ENCODE measurements at places on chromosomes 1 and 21.

GRCh38 chr1:12434174-12434573 lies 183.8 kb downstream of the DHRS3 start:
- peak; percentile 61 for DNase-seq

DNA sequence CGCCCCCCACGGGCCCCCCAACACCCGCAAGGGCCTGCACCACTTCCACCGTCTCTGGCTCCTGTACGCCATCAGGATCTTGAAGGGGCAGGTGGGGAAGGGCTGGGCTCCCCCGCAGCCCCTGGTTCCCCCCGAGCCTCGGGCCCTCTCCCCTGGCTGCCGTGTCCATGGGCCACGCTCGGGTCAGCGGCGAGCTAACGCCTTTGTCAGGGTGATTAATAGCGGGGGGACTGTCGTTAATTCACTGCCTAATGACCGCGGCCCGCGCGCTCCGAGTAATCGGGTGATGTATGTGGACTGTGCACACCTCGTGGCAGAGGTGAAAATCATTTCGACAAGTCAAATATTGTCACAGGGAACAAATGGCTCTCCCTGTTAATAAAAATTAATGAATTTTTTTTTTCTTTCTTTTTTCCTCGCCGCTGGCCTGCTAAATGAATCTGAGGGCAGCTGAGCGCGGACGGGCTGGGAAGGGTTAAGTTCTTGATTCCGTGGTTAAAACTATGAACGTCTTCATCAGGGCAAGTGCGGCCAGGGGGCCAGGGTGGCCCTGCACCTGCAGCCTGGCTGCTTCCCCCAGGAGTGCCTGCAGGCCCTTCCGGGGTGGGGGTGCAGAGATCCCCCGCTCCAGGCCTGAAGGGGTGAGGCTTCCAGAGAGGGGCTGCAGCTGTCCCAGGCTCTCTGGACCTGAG lies 100.8 kb downstream of the PRDM16 start:
- no peak for DNase-seq

DNA sequence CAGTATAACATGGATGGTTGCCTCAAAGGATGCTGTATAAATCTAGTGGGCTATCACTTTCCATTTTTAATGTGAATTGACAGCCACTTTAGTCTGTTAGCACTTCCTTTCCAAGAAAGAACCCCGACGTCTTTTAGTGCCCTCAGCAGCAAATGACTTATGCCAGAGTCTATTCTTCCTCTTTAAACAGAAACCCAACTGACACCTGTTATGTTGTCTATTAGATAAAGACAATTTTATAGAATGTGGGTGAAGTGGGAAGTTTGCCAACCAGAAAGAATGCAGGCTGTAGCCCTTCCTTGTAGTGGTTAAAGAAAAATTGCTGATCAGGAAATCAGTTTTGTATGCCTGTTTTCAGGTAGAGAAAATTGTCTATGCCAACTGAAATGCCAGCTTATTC lies 344.9 kb downstream of the ZNF326 start:
- DNase-seq: no peak

DNA sequence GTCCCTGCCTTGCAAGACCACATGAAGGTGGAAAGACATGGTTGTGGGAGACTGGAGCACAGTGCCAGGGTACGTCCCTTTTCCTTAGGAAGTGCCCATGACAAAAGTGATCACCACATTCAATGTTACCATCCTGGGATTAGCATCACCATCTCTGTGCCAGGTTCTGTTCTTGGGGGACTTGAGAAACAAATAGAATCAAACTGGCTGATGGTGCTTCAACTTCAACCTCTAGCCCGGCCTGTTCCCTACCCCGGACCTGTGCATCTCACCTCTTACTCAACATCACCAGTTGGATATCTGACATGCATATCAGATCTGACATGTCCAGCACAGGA lies 153.3 kb downstream of the GRIK3 start:
- no peak for DNase-seq

DNA sequence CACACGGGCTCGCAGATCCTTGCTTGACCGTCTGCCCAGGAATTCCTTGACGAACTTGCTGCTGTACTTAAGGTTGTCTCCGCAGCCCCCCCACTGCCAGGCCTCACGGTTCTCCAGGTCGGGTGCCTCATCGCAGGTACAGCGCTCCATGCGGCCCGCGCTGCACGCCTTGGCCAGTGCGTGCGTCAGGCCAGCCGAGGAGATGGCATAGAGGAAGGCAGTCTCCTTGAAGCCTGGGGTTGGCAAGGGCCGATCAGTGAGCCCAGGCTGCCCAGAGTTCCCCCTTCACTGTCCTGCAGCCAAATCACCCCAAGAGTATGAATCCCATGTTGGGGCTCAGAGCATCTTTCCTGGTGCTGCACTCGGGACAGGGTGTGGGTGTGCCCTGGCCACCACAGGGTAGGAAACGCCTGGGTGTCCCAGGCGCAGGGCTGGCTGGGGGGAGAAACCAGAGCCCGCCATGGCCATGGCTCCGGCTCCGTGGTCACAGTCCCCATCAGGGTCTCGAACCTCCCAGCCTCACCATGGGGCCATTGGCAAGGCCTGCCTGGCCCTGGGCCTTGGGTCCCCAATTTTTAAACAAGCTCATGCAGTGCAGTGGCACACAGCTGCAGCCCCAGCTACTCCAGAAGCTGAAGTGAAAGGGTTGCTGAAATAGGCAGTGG lies 23.4 kb downstream of the WNT9A start:
- DNase-seq: no peak

GRCh38 chr1:31348449-31348848 lies 24.4 kb downstream of the FABP3 start:
- no peak for DNase-seq

GRCh38 chr1:221697923-221698425 lies 43.9 kb downstream of the DUSP10 start:
- no peak for DNase-seq

DNA sequence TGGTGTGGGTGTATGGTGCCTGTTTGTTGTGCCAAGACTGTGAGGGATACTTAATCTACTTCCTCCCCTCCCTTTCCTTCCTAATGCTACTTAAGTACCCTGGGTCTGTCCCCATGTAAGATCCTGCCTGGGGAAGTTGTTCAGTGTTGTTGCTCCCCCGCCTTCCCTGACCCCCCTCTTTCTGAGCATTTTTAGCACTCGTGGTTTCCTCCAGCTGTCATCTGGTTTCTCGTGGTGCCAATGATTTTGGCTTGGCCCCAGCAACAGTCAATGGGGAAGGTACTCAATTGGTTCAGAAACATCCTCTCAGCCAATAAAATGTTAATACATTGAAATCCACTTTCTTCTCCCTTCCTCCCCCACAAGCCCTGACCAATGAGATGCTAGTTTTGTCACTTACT lies 8.0 kb upstream of the B4GALT3 start:
- peak; percentile 86 for DNase-seq

DNA sequence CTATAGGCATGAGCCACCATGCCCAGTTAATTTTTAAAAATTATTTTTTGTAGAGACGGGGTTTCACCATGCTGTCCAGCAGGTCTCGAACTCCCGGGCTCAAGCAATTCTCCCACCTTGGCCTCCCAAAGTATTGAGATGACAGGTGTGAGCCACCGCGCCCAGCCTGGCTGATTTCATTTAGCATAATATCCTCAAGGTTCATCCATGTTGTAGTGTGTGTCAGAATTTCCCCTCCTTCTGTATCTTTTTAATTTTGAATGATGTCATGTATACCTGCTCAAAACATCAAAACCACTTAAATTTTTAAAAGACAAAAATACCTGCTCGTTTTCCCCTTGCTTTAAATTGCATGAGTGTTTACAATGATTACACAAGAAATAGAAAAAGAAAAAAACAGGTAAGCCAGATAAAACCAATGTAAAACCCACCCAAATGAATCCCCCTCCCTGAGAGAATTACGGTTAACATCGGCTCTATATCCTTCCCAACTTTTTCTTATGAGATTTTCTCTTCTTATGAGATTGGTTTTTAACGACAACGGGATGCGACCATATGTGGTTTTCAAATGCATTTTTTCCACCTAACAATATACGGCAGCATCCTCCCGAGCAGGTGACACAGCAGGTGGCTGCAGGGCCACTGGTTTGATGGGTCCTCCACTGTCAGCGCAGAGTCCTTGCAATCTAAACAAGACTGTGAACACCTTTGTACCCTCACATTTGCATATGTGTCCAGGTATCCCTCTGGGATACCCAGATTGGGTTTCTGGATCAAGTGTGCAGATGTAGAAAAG lies 22.1 kb downstream of the IFFO2 start:
- DNase-seq: peak; percentile 45

- DNase-seq: no peak
These were observed at the start of gene SHISA4 for GRCh38 chr1:201888282-201889089. Gene SHISA4, plus strand, starts transcription at chr1:201888898. Its CDS starts 97 bp downstream, at chr1:201888995.

GRCh38 chr21:28754127-28754611 lies 238.5 kb downstream of the LTN1 start:
- no peak for DNase-seq

DNA sequence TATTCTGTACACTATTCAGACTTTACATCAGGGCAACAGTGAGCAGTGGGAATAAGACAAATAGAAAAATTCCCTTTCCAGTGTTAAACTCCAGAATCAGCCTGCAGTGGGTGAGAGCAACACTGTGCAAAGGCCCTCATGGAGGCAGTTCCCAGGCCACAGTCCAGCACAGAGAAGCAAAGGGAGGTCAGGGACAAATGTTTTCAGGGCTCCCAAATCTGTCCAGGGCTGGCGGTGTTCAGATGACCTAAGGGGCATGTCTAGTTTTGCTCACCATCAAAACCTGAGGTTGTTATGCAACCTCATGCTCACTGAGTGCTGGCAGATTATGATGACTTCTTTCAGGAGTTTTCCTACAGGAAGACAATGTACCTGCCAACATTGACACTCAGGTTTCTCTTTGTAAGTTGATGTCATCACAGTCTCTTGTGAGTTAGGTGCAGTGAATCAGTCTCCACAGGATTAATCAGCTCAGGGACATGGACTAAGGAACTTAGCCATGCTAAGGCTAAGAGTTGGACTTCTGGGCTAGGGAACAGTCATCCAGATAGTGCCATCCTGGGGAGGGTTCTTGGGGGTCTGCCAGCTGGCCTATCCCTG lies 3.6 kb upstream of the LCE5A start:
- DNase-seq: no peak

GRCh38 chr1:66350001-66350547 lies 183.9 kb upstream of the SGIP1 start:
- DNase-seq: peak; percentile 74

DNA sequence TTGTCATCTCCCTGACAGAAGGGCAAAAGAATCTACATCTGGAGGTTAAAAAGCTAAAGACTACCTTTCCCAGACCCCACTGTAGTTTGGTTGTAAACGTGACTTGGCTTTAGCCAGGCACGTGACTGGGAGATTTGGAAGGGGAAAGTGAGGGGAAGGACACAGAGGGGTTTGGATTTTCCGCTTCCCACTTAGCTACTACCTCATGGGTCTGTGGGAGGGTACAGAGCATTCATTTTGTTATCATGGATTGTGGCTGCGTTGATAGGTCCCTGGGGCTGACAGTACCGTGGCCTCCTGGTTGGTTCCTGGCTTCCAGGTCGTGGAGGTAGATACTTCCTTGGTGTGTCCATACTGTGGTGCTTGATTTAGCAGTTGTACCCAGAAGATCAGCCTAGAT lies 2.6 kb downstream of the CHD1L start:
- no peak for DNase-seq

GRCh38 chr1:245986404-245987218 lies 520.5 kb downstream of the SMYD3 start:
- DNase-seq: no peak

DNA sequence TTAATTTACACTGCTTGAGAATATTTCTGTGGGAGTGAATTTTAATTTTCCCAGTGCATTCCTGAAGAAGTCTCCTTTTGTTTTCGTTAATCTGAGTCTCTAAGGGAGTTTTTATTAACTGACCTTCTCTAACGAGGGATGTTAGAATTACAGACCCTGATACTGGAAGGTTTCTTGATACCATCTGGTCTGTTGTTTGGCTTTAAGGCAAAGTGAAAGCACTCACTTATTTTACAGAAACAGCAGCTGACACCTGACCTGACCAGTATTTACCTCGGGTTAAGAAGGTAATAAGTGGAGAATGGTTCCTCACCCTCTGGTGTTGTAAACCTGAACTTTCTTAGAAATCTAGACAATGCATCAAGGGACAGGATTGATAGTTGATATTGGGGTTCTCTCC lies 12.4 kb downstream of the CDC14A start:
- no peak for DNase-seq

- DNase-seq: no peak
These were observed 23.7 kb upstream of the PEF1 start for GRCh38 chr1:31668303-31668883.

DNA sequence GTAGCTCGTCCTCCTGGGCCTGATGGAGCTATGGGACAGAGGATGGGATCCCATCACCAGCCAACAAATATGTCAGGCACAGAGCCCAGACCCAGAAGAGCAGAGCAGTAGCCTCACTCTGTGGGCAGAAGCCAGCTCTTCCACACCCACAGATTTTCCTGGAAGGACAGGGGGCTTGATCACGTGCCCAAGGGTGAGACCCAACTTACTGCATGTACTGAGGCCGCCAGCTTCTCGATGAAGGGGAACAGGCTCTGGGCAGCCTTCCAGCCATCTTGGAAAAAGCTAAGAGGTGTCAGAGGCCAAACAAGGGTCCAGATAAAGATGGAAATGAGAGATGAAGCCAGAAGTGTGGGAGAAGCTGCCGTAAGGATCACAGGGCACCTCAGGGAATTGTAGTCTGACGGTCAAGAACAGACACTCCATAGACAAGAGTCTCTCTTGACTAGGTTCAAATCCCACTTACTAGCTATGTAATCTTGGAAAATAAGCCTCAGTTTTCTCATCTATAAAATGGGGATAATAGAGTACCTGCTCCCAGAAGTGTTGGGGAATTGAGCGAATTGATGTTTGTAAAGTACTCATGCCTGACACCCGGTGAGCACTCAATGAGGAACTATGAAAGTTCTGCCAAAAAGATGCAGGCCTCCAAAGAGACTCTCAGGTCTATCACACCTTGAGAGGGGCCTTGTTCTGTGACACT lies 17.0 kb upstream of the TCEA3 start:
- no peak for DNase-seq

DNA sequence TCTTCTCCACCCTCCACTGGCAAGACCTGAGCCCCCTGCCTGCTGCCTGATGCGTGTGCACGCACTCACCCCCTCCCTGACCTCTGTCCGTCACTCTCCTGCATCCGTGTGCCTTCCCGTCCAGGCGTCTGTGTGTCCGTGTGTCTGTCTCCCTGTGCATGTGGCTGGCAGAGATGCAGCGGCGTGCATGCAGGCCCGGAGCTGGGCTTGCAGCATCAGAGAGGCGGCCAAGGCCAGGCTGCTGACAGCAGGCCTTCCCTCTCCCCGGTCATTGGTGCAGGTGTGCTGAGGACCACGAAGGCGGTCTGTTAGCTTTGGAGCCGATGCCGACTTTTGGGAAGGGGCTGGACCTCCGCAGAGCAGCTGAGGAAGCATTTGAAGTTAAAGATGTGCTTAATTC lies 22.8 kb upstream of the ARHGEF16 start:
- DNase-seq: no peak
